Stimulated activated CD8-positive, alpha-beta memory T cell treated with anti-CD3 and anti-CD28 coated beads, Interleukin-15, amount 100 ng/mL, for 4 hours (primary cell): ENCODE measurements at places on chromosomes 16 and 17.

- DNase-seq, result no peak
Measured at GRCh38 chr16:68491576-68491950, 43.3 kb upstream of the SMPD3 start.

DNA sequence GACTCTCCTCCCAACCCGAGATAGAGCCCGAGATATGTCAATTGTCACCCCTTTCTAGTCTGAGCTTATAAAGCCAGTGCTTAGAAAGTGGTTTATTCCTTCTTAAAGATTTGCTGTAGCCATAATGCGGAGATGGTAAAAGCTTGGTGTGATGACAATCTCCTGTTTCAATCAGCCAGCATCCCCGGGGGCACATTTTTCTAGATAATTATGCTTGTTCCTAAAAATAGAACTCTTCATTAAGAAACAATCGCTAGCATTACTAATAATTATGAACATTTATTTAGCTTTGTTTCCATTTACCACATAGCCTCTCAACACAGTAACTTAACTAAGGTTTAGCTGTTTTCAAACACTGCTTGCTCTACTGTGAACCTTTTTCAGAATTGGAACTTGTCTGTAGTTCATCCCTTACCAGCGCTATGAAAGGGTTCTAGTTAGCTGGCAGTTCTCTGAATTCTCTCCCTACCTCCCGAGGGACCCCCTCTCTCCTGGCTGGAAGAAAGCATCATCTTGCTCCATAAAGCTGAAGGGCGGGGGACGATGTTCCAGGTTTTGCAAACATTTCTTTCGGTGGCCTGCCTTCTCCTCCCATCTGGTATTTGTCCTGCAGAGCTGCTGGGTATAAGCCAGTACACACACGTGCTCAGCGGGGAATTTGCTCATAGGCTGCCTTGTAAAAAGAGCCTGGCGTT is 922 bp upstream of the MRPL58 start:
- DNase-seq, result no peak

GRCh38 chr17:75390982-75391381 is 14.5 kb downstream of the GRB2 start:
- no peak for DNase-seq

DNA sequence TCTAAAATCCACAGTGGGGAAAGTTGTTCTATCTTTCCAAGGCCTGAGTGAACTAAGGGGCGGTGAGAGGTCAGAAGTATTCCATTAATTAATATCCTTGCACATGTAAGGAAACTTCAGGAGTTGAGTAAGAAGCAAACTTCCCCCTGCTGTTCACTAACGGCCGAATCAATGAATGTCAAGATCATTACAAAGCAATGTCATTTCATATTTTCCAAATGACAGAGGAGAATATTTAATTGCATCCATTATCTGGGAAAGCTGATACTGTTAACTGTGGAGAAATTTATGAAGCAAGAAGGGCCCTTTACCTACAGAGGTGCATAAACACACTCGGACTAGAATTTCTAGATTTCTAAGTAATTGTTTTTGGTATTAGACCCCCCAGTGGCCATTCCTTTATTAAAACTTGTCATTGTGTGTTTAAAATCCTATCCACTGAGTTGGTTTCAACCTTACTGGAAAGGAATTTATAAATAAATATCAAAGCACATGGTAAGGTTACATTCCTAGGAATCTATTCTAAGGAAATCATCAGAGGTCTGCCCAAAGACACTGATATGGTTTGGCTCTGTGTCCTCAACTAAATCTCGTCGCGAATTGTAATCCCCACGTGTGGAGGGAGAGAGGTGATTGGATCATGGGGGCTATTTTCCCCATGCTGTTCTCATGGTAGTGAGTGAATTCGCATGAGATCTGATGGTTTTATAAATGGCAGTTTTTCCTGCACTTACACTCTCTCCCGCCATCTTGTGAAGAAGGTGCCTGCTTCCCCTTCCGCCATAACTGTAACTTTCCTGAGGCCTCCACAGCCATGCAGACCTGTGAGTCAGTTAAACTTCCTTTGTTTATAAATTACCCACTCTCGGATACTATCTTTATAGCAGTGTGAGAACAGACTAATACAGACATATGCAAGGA is 20.4 kb upstream of the SMURF2 start:
- DNase-seq, result no peak

GRCh38 chr17:59851439-59852375 is 41.0 kb downstream of the TUBD1 start:
- DNase-seq, result no peak

DNA sequence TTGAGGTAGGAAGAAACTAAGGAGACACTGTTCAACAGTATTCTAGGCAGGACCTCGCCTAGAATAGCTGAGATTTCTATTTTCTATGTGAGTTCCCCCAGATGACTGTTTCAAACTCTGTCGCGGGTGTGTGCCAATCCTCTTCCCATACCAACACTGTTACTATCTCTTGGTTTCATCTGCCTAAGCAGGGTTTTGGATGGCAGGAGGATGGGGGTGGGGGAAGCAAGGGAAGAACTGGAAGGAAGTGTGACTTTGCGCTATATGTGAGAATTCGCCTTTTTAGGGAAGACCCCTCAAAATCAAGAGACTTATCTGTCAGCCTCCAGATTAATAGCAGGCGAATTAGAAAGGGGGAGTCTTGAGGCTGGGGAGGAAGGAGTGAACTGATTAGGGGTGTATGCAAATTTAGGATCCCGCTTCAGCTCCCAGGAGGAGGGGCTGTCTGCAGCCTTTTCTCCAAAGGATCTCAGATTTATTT is 521 bp upstream of the G6PC3 start:
- DNase-seq, result no peak
